ENCODE measurements at places on chromosomes 5 and 9.

DNA sequence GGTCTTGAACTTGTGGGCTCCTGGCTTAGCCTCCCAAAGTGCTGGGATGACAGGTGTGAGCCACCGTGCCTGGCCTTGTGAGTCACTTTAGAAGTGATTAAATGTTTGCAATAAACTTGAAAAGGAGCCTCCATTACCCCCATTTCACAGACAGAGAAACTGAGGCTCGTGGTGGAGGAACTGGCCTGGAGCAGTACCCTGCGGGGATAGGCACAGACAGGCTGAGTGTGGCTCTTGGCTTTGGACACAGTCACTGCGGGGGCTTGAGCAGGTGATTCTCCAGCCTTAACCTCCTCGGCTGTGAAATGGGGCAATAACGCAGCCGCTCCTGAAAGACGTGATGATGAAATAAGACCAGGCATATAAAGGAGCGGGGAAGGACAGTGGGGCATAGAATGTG lies 40.9 kb upstream of the IER5L start:
- no peak for DNase-seq

DNA sequence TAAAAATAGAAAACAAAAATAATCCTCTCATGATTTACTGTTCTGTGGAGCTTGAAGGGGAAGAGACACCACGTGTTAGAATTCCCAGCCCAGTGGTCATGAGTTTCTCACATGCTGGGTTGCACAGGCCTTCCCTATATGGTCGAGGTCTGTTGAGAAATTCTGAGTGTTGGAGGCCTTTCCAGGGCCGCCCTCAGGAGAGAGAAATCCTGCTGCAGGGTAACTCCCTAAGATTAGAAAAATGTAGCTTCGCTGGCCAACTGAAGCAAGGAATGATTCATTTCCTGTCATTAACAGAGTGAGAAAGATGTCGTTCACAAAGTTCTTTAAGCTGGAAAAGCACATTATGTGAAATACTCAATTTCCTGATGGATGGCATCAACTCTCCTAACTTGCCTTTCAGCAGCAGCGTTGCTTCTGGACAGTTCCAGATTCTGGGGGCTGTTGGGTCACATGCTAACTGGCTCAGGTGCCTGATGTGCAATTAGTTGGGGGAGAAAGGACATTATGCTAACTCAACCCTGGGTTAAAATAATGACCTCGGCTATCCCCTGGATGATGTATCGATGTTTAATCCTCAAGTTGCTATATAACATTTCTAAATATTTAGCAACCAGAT lies 104.8 kb upstream of the CD180 start:
- DNase-seq = no peak

- no peak for DNase-seq
These were observed 220.0 kb downstream of the MARCHF11 start for GRCh38 chr5:15959370-15960164.

DNA sequence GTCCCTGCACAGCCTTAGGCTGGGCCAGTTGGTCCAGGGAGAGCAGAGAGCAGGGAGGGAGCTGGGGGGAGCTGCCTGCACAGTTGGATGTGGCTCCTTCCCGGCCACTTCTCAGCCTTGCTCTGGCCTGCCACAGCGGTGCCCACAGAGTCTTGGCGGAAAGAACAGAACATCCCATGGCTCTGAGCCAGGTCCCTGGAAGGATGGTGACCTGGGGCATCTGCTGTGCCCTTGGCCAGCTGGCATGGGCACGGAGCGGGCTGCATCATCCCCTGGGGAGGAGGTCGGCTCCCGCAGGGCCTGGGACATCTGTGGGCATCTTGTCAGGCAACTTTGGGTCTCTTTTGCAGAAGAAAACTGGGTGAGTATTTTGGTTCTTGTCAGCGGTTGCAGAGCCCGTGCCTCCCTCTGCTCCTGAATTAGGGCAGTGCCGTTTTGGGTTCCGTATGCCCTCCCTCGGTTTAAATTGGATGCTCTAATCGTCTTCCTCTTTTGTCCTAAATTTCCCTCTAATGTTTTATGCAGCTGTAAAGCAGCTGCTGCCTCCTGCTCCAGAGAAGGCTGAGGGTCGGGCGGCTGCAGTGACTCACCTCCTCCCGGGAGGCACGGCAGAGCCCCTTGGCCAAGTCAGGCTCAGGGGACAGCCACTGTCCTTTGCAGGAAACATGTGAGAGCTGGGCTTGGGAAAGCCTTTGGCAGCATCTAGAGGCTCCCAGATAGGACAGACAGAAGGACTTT lies 10.5 kb upstream of the NACC2 start:
- no peak for DNase-seq

DNA sequence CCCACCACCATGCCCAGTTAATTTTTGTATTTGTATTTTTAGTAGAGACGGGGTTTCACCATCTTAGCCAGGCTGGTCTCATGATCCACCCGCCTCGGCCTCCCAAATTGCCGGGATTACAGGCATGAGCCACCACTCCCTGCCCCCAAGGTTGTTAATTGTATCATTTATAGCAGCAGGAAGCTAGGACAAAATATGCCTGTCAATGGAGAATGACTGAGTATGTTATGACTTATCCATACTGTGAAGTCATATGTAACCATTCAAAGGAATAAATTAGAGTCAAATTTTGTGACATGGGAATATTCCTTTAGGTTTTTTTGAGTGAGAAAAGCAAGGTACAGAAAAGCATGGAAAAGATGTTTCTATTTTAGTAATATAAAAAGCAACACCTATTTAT lies 3.9 kb upstream of the DAB2 start:
- no peak for DNase-seq

GRCh38 chr5:67693956-67694809 lies 497.6 kb upstream of the CD180 start:
- no peak for DNase-seq

DNA sequence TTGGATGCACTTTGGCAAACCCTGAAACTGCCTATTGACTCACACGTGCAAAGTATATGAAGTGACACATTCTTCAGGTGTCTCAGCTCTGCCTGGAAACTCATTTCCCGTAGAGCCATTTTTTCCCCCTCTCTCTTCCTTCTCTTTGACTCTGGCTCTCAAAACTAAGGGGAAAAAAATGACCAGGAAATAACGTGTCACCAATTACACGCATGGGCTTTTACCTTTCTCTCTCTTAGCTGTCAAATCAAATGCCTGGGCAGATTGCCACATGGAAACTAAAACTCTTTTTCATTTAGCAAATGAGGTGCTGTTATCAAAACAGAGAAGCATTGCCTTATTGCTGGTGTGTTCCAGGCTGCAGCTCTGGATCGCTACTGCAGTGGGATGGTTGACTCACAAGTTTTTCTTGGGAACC lies 18.3 kb upstream of the IFNK start:
- DNase-seq = no peak

- DNase-seq = no peak
These were observed 95.0 kb upstream of the TUT7 start for GRCh38 chr9:86449246-86449645.

GRCh38 chr9:18759827-18760226 lies 273.2 kb downstream of the SAXO1 start:
- DNase-seq = no peak

DNA sequence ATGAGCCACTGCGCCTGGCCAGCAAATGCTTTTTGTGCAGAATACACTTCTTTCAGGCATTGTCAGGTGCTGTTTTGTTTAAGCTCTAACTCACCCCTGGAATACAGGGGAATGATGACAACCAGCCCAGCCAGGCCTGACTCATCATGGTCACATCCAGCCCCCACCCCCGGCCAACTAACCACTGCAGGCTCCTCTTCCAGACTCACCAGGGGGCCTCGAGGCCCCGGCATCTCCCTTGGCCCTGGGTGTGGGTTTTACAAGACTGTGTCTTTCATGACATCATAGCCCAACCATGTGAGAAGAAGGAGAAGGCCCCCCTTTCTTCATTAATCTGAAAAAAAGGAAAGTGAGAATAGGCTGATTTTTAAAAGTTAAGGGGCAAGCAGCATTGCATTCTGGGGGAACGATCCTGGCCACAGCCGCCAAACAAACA lies 35.5 kb downstream of the OLFML2A start:
- DNase-seq = no peak

GRCh38 chr5:1963358-1963757 lies 80.6 kb upstream of the IRX4 start:
- no peak for DNase-seq

DNA sequence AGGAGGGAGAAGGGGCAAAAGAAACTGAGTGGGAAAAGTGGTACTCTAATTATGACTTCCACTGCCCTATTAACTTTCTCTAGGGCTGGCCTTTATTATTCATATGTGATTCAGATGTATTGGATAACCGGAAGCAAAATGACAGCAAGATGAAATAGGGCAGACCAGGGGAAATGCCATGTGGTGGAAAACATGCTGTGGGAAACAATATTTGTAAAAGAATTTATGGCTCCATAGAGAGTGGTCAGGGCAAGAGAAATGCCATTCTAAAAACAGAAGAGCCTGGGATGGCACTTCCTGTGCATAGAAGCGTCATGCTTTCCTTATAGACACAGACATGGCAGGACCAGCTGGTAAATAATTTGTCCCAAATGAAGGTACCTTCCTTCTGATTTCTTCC lies 67.7 kb downstream of the MEGF10 start:
- DNase-seq = no peak

DNA sequence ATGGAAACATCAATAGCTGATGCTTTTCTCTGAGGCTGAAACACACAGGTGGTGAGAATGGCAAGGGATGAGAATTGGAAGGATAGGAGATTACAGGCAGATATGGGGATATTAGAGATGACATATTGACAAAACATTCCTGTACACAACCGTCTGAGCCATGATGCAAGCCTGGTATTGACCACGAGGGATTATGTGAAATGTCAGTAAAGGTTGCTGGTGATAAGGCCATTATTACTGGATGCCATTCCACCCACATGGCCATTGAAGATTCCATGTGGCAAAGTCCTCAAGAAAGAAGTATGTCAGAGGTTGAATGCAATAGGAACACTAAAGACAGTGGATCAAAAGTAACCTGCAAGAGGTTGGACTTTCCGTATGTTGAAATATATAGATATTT lies 15.7 kb downstream of the GRAMD2B start:
- DNase-seq = no peak

- no peak for DNase-seq
These were observed 8.2 kb downstream of the TENT4A start for GRCh38 chr5:6721442-6721841.

- peak; percentile 67 for DNase-seq
These were observed 71.9 kb downstream of the MVB12B start for GRCh38 chr9:126398403-126399058.

DNA sequence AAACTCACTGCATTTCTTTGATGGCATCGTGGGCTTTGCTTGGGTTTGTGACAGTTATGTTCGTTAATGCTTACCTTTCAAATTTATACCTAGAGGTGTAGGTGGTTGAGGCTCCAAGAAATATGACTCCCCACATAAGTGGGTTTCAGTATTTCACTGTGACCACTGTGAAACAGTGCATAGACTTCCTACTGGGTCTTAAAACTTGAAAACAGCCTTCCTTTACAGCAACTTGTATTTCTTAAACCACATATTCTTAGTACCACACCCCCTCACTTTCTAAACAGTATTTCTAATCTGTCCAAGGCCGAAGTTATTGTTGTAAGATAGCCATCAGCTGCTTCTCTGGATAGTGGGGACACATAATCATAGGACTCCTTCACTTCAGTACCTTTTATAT lies 48.3 kb downstream of the TMEFF1 start:
- DNase-seq = no peak

GRCh38 chr9:8234316-8234715 lies 434.7 kb upstream of the DMAC1 start:
- DNase-seq = no peak

GRCh38 chr9:134811673-134812342 lies 68.8 kb upstream of the FCN2 start:
- DNase-seq = no peak

GRCh38 chr9:127589955-127590370 lies 22.1 kb upstream of the STXBP1 start:
- peak; percentile 24 for DNase-seq

- DNase-seq = no peak
These were observed 34.9 kb upstream of the N4BP3 start for GRCh38 chr5:178078197-178079010.
